ENCODE measurements at places on chromosomes 3 and 15.

GRCh38 chr15:52114261-52115055 is 1.9 kb upstream of the BCL2L10 start:
- no peaks in the 10 kb centered on the region for H3K36me3 ChIP-seq
- no peak overlapping the region for H3K27ac ChIP-seq
- H3K4me3 ChIP-seq: no peak overlapping the region
- H3K27me3 ChIP-seq: peaks cover 5% of the 10 kb centered on the region

GRCh38 chr3:159371961-159372360 is 570.1 kb downstream of the MFSD1 start:
- H3K27me3 ChIP-seq: no peaks in the 10 kb centered on the region
- H3K36me3 ChIP-seq: no peaks in the 10 kb centered on the region
- H3K4me1 ChIP-seq: no peaks in the 10 kb centered on the region
- no peak for DNase-seq
- no peak overlapping the region for H3K27ac ChIP-seq
- H3K4me3 ChIP-seq: no peak overlapping the region

DNA sequence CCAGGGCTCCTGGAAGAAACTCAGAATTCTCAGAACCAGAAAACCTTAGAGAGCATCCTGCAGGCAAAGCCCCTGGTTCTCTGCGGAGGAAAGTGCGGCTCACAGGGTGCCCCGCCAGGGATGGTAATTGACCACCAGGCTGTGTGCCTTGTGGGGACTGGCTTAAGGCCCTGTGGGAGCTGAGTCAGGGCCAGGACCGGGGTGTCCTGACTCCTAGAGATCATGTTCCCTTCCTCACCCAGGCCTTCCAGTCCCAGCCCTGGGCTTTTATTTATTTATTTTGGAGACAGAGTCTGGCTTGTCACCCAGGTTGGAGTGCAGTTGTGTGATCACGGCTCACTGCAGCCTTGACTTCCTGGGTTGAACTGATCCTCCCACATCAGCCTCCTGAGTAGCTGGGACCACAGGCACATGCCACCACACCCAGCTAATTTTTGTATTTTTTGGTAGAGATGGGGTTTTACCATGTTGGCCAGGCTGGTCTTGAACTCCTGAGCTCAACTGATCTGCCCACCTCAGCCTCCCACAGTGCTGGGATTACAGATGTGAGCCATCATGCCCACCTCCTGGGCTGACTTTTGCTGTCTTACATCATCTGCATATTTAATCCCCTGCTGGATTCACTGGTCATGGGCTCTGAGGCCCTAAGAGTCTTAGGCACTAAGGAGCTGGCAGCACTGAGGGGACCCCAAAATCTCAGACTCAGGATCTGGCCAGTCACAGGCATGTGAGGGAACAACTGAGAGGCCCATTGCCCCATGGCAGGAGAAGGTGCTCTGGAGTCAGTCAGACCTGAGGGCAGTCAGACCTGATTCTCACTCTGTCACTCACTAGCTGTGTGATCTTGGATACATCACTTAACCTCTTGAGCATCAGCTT is 20.4 kb upstream of the LAMP3 start:
- peaks cover 15% of the 10 kb centered on the region for H3K4me1 ChIP-seq
- H3K36me3 ChIP-seq: no peaks in the 10 kb centered on the region
- H3K27me3 ChIP-seq: peaks cover 28% of the 10 kb centered on the region
- DNase-seq: no peak
- no peak overlapping the region for H3K27ac ChIP-seq

- H3K4me1 ChIP-seq: peaks cover 2% of the 10 kb centered on the region
- peaks cover 5% of the 10 kb centered on the region for H3K27me3 ChIP-seq
- H3K36me3 ChIP-seq: no peaks in the 10 kb centered on the region
- no peak for DNase-seq
These were observed 69.6 kb downstream of the EPHB1 start for GRCh38 chr3:134864636-134865035.

DNA sequence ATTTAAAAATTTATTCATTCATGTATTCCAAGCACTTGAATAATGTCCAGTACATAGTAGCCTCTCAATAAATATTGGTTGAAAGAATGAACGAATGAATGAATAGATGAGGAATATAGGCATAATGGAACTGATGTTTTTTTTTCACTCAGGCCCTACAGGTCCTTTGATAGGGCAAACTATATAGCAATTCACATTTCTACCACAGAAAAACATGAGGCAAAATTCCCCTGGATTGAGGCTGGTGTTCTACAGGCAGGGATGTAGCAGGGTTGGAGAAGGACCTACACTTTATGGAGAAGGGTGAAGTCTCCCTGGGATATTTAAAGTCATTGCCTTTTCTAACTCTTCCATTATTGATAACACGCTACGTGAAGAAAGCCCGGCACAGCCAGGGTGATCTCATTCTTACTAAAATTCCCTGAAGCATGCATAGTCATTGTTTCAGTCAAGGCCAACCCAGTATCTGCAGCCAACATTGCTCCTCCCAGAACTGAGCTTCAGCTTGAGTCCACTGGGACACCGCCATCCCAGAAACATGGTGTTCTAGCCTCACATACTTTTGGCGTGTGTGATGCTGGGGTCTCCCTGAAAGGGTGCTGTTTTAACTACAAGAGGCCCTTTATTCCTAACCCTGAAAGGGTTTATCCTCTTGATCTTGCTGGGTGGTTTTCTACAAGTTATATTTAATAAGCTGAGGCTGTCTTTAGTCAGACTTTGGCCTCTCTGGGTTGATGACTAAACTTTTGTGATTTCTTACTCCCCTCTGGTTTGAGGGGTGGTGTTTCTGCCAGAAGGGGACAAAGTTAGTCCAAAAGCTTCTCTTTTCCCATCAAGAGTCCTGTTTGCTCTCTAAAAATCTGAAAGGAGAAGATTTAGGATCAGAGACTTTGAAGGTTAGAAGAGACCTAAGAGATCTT is 25.9 kb upstream of the FBN1 start:
- DNase-seq: no peak
- peaks cover 2% of the 10 kb centered on the region for H3K4me1 ChIP-seq
- H3K27me3 ChIP-seq: no peaks in the 10 kb centered on the region
- no peak overlapping the region for H3K27ac ChIP-seq
- H3K36me3 ChIP-seq: no peaks in the 10 kb centered on the region
- no peak overlapping the region for H3K4me3 ChIP-seq

DNA sequence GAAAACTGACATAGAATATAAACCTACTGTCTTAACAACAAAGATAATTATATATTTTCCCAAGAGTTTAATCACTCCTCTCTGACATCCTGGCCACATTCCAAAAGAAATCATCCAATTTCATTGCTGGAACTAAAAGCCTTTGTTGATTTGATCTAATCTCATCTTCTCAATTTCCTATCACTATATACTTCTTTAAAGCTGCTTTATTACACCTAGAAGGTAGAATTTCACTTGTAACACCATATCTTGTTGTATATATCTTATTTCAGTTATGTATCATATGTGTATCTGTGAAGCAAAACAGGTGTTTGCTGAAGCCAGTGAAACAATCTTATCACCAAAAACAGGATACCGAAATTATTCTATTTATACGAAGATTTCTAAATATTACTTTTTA is 740.2 kb downstream of the ROBO1 start:
- no peaks in the 10 kb centered on the region for H3K27me3 ChIP-seq
- DNase-seq: no peak
- H3K4me1 ChIP-seq: no peaks in the 10 kb centered on the region
- no peaks in the 10 kb centered on the region for H3K36me3 ChIP-seq

DNA sequence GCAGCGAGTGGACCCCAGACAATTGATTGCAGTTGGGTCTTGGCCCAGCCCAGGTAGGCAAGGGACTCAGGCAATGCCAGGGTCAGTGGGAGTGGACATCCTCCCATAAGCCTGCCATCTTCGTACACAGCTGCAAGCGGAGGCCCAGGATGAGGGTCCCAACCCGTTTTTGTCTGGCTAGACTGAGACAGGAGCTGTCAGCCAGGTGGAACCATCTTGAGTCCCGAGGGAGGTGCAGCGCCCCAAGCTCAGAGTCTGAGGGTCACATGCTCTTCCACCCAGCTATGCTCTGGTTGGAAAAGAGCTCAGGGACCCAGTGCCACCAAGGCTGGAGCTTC is 22.6 kb upstream of the IP6K2 start:
- peaks cover 9% of the 10 kb centered on the region for H3K4me1 ChIP-seq
- H3K4me3 ChIP-seq: peak overlapping the region; percentile 52
- no peak overlapping the region for H3K27ac ChIP-seq

GRCh38 chr3:58237941-58238681 is 519 bp downstream of the ABHD6 start:
- peak; percentile 21 for DNase-seq
- H3K4me1 ChIP-seq: peaks cover 10% of the 10 kb centered on the region
- H3K27ac ChIP-seq: no peak overlapping the region

GRCh38 chr3:189404024-189404423 is 227.2 kb upstream of the TP63 start:
- H3K27ac ChIP-seq: no peak overlapping the region
- H3K27me3 ChIP-seq: no peaks in the 10 kb centered on the region
- no peak overlapping the region for H3K4me3 ChIP-seq
- H3K36me3 ChIP-seq: no peaks in the 10 kb centered on the region
- no peaks in the 10 kb centered on the region for H3K4me1 ChIP-seq

DNA sequence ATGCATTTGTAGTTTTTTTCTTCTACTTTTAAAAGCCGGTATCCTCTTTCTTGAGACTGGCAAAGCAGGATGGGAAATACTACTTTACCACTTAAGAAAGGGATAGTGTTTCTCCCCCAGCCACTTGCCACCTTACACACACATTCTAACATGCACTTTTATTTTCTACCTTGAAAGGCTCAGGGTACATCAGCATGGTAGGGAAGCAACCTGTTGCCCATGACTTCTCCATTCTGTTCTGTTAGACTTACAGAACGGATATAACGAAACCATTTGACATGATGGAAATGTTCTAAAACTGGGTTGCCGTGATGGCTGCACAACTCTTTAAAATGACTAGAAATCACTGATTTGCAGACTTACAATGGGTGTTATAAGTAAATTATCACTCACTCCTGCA is 405.5 kb downstream of the SHQ1 start:
- peaks cover 17% of the 10 kb centered on the region for H3K36me3 ChIP-seq
- no peak for DNase-seq
- no peak overlapping the region for H3K4me3 ChIP-seq
- H3K27ac ChIP-seq: no peak overlapping the region

- peak; percentile 45 for DNase-seq
- H3K4me1 ChIP-seq: peaks cover 2% of the 10 kb centered on the region
- H3K36me3 ChIP-seq: no peaks in the 10 kb centered on the region
- no peaks in the 10 kb centered on the region for H3K27me3 ChIP-seq
- no peak overlapping the region for H3K27ac ChIP-seq
These were observed 1056.8 kb downstream of the ROBO2 start for GRCh38 chr3:78096488-78097255.

DNA sequence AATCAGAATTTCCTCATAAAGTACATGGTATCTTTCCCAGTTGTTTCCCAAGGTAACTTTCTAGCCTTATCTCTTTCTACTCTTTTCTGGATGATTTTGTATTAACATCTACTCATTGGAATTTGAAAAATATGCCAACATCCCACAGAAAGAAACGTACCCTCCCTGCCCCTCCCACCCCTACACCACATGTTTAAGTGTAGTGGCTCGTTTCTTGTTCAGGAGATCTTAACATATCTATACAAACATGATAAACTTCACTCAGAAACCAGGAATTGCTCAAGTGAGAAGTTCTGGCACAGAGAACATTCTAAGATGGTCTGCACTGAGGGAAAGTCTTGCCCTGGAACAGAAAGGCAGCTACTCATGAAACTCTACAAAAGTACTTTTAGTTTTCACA is 404.7 kb downstream of the SOX2 start:
- H3K27me3 ChIP-seq: no peaks in the 10 kb centered on the region
- no peak for DNase-seq
- H3K27ac ChIP-seq: peak overlapping the region; percentile 80

DNA sequence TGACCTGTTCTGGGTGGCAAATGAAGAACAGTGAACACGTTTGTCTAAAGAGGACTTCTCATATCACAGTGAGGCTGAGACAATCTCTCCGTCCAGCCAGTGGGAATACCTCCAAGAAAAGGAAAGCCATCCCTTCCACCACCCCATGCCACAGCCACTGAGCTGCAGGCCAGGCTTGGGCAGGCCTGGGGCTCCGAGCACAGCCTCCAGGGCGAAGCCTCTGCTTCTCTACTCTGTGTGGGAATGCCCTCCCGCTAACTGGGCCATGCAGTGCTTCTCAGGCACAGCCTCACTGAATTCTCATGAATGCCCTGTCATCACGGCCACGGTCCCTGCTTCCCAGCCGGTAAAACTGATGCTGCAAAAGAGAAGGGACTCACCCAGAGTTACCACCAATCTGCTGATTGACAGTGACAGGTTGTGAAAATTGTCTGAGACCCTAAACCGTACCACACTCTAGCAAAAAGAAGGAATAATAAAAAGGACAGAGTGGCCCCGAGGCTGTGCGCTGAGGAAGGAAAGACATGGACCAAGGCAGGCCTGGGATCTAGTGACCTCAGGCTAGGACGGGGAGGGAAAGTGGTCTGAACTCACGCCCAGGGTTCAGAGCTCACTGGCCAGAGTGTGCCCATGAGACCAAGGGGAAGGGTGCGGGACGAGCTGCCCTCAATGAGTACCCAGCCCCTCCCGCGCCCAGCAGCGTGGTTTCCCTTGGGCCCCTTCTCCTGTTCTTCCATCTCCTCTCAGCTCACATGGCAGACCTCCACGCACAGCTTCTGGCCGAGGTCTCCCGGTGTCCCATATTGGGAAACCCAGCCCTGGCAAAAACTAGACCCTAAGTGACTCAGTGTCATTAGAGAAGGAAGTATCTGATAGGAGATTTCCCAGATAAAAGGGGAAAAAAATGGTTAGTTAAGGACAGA is 52.8 kb downstream of the DHX30 start:
- no peak for DNase-seq
- no peaks in the 10 kb centered on the region for H3K27me3 ChIP-seq
- H3K27ac ChIP-seq: no peak overlapping the region
- H3K36me3 ChIP-seq: peaks cover 90% of the 10 kb centered on the region

- H3K27ac ChIP-seq: peak overlapping the region; percentile 57
- H3K4me3 ChIP-seq: peak overlapping the region; percentile 64
- DNase-seq: no peak
- H3K36me3 ChIP-seq: no peaks in the 10 kb centered on the region
- no peaks in the 10 kb centered on the region for H3K4me1 ChIP-seq
These were observed 394.9 kb downstream of the PTPRG start for GRCh38 chr3:61956236-61956635.

DNA sequence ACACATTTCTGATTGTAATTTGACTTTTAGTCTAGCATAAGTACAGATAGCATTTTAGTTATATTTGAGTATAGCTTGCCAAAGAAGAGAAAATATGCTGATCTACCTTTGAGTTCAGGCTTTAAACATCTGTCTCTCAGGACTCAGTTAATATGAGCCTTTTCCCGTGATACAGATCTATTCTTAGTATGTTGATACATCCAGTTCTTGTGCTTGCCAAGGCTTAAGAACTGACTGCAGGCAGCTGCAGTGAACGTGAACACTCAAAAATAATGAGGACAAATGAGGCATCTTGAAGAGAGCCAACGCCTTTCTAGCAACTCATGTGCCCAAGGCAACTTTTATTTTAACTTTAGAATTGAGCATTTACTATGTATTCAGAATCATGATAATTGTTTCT is 325.5 kb downstream of the SI start:
- no peak for DNase-seq
- H3K4me3 ChIP-seq: no peak overlapping the region
- no peaks in the 10 kb centered on the region for H3K27me3 ChIP-seq
- no peaks in the 10 kb centered on the region for H3K4me1 ChIP-seq
- H3K27ac ChIP-seq: no peak overlapping the region

- H3K4me3 ChIP-seq: no peak overlapping the region
- H3K4me1 ChIP-seq: peaks cover 6% of the 10 kb centered on the region
These were observed 244.7 kb upstream of the ZPLD1 start for GRCh38 chr3:102189956-102190723.

Measured in mesenchymal stem cell (in vitro differentiated cells and primary cell).